ENCODE measurements at places on chromosomes 6 and 20.

- no peak for DNase-seq
These were observed 15.7 kb upstream of the SAYSD1 start for GRCh38 chr6:39130691-39131090.

DNA sequence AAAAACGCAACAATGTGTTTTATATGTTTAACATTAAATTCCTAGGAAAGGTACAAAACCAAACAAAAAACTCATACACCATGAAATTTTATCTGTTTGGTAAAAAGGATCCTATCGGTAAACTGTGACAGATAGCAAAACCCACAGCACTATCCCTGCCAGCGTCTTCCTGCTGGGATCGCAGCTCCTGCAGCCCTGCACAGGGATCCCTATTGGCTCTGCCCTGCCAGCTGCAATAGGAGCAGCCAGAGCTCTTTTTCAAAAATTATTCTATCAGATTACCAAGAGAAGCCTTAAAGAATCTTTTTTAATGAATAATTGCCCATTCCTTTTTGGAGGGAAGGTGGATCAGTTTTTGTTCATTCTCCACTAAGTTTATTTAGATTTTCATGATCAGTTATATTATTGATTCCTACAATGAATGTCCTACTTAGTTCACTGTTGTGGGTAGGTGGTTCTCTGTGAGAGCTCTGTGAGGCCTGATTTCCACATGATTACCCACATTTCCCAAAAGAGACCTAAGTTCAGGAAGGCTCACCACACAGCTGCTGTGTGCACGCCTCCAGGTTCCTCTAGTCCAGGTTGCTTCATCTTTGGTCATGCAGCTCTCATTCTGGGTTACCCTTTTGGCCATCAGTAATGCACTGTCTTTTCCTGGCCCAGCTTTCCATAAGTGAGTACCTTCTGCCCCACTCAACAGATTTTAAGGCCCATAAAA lies 293.8 kb downstream of the FRK start:
- no peak for DNase-seq

- no peak for DNase-seq
These were observed 57.1 kb downstream of the UST start for GRCh38 chr6:148803979-148804378.

DNA sequence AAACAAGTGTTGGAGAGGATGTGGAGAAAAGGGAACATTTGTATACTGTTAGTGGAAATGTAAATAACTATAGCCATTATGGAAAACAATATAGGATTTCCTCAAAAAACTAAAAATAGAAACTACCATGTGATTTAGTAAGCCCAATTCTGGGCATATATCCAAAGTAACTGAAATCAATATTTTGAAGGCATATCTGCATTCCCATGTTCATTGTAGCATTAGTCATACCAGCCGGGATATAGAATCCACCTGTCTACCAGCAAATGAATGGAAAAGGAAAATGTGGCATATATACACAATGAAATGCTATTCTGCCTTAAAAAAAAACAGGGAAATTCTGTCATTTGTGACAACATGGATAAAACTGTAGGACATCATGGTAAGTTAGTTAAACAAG lies 15.3 kb upstream of the C6orf58 start:
- no peak for DNase-seq

GRCh38 chr20:24361541-24361940 lies 107.9 kb upstream of the SYNDIG1 start:
- no peak for DNase-seq

GRCh38 chr6:57116776-57117175 lies 26.8 kb downstream of the ZNF451 start:
- DNase-seq, result no peak

DNA sequence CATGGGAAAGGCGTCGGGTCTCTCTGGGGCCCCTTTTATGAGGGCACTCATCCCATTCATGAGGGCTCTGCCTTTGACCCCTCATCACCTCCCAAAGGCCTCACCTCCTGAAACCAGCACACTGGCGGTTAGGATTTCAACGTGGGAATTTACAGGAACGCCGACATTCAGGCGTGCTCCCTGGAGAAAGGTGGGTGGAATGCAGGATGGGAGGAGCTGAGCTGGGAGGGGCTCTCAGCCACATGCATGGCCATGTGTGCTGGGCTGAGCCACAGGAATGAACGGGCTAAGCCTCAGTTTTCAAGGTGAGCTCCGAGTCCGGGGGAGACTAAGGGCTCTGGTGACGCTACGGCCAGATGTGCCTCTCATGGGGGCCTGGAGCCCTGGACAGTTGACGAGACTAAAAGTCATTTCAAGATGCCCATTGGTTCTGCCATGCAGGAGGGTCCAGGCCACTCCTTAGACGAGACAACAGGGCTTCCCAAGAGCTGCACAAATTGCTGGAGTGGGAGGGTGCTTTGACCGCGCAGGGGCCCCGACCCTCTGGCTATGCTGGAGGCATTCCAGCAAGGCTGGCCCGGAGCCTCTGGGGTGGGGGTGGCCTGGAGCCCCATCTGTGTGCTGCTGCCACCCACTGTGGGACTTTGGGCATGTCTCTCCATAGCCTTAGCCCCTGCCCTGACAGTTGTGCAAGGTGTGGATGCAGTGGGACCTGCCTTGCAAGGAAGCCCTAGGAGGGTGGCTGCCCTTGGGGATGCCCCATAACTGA lies 3.8 kb upstream of the ARFGAP1 start:
- no peak for DNase-seq

GRCh38 chr6:159331451-159331850 lies 162.3 kb downstream of the FNDC1 start:
- no peak for DNase-seq

DNA sequence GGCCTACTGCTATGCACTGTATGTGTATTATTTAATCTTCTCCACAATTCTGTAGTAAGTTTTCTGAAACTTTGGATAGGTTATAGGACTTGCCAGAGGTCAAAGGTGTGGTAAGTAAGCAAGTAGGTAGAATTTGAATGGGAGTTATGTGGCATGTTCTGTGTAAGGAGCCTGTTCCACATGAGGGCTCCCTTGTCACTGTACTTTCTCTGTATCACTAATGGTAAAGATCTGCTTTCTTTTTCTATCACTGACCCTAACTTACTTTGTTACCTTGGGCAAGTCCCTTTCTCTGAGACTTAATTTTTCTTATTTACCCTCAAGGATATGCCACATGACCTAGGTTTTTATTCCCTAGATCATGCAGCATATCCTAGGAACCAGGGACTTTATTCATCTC lies 50.3 kb downstream of the EIF2S2 start:
- no peak for DNase-seq

- DNase-seq, result no peak
These were observed 17.7 kb downstream of the SNPH start for GRCh38 chr20:1283522-1284510.

- no peak for DNase-seq
These were observed 13.5 kb upstream of the BMP5 start for GRCh38 chr6:55888917-55889316.

- DNase-seq, result no peak
These were observed 7.8 kb upstream of the C20orf204 start for GRCh38 chr20:64027981-64028685.

- no peak for DNase-seq
These were observed 381 bp upstream of the PEX7 start for GRCh38 chr6:136822046-136822375.

DNA sequence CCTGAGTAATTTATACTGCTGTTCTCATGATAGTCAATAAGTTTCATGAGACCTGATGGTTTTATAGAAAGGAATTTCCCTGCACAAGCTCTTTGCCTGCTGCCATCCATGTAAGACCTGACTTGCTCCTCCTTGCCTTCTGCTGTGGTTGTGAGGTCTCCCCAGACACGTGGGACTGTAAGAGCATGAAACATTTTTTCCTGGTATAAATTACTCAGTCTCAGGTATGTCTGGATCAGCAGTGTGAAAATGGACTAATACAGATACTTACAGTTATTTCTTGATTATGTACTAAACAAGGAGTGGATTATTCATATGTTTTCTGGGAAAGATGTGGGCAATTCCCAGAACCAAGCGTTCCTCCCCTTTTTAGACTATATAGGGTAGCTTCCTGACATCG lies 1.9 kb upstream of the TRIM38 start:
- DNase-seq, result no peak

DNA sequence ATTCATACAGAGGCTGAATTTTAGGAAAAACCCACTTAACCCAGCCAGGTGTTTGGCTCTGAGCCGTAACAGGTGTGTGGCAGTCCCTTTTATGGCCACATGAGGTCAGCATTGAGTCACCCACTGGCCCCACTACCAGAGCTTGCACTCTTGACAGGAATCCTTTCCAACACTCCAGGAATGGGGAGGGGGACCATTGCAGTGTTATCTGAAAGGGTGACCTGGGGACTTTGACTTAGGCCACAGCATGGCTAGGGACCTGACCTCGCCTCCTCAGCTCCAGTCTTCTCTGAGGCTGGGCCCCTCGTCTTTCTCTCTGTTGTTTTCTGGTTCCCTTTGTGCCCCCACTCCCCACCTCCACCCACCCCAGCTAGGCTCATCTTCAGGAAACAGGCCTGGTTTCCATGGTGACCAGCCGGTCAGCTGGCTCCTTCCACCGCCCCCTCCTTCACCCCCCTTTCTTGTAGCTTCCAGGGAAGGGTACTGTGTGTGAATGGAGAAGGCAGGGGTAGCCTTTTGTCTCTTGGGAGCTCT lies 2.1 kb upstream of the TMEM151B start:
- peak; percentile 38 for DNase-seq

DNA sequence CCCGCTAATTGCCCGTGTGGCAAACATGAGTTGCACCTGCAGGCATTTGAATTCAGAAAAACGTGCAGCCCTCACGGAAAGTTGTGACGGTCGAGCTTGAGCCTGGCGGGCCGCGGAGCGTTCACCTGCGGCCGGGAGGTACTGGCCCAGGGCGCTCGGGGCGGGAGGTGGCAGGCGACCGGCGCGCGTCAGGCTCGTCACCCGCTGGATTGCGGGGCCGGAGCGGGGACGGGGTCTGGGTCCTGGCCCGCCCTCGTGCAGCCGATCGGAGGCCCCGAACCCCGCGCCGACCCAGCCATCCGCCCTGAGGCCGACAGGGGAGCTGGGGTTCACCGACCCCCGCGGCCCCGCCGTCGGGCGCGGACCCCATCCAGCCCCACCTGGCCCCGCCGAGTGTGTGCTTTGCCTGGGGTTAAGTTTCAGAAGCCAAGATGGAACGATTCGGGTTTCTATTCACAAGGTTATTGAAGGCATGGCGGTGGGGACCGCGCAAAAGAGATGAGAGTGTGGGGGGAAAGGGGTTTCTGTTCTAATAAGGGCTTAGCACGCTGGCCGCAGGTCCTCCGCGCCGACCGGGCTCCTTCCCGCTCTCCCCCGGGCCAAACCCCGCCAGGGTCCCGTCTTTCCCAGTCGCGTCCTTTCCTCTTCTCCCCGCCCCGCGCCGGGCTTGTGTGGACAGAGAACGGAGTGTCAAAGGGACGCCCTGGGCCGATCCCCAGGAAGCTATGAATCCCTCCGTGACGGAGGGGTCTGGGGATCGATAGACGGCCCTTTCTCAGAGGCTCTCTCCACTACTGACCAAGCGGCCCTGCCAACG lies 1.6 kb upstream of the HEY2 start:
- DNase-seq, result no peak

DNA sequence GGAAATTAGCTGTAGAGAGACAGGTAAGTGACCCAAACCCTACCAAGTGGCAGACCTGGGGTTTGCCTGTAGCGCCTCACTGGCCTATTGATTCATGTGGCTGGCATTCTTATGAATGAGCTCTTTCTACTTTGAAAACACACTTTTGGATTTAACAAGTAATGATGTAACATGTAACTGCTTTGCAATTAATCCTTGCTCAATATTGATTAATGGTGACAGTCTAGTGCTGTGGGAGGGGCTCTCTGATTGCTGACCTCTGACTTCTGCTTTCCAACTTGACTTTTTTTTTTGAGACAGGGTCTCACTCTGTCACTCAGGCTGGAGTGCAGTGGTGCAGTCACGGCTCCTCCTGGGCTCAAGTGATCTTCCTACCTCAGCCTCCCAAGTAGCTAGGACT lies 82.7 kb downstream of the TIAM2 start:
- no peak for DNase-seq

- no peak for DNase-seq
These were observed 63.5 kb upstream of the FYN start for GRCh38 chr6:111936718-111937117.

DNA sequence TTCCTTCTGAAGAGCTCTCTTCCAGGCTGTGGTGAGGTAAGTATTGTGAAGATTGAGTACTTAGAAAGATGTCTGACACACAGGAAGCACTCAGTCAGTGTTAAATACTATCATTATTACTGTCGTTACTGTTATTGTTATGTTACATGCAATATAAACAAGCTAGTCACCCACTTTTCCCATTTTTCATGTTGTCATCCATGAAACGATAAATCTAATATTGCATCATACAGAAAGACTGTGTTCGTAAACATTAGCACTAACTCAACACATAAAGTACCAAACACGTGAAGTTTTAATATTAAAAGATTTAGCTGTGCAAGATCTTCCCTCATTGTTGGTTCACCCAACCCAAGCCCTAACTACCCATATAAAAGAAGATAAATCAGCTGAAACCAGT lies 109.2 kb upstream of the NRSN1 start:
- no peak for DNase-seq

- no peak for DNase-seq
These were observed 3.3 kb downstream of the EZR start for GRCh38 chr6:158815907-158816306.

GRCh38 chr6:1316489-1316971 lies 4.6 kb downstream of the FOXQ1 start:
- no peak for DNase-seq

- DNase-seq, result no peak
These were observed 118.1 kb upstream of the AFDN start for GRCh38 chr6:167708501-167709094.

GRCh38 chr6:75204217-75204958 lies 1.5 kb downstream of the COL12A1 start:
- DNase-seq, result peak; percentile 95

DNA sequence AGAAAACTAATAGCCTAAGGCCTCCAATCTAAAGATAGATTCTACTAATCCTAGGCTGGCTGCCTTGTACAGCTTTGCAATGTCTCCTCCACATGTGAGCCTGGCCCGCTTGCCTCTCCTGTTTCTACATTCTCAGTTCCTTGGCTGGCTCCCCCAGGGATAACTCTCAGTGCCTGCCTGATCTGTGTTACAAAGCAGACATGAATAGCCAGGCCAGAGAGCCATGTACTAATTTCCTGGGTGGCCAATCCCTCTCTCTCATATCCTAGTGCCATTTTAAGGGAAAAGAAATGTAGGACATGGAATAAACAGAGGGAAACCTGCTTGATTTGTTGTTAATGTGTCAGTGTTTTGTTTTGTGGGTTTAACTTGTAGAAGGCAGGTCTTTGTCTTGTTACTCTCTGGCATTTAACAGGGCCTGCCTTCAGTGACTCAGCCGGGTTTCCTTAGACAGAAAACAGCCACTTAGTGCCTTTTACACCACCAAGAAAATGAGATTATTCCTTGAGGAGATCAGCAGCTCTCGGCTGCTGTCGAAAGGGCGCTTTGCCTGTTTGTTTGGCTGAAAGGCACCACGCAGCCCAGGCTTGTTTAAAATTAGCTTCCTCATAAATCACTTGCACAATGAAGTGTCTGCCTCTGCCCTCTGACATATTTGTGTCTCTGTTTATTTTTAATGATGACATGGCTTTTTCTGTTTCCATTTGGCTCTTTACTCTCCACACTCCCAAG lies 702.7 kb downstream of the MAFB start:
- DNase-seq, result peak; percentile 39

Measured in astrocyte of the spinal cord (primary cell).